ENCODE measurements at places on chromosomes 11 and 22.

- DNase-seq, result no peak
Measured at GRCh38 chr22:48365386-48365785, 1462.3 kb downstream of the BRD1 start.

- no peak for DNase-seq
Measured at GRCh38 chr11:17822401-17822781, 87.8 kb downstream of the KCNC1 start.

DNA sequence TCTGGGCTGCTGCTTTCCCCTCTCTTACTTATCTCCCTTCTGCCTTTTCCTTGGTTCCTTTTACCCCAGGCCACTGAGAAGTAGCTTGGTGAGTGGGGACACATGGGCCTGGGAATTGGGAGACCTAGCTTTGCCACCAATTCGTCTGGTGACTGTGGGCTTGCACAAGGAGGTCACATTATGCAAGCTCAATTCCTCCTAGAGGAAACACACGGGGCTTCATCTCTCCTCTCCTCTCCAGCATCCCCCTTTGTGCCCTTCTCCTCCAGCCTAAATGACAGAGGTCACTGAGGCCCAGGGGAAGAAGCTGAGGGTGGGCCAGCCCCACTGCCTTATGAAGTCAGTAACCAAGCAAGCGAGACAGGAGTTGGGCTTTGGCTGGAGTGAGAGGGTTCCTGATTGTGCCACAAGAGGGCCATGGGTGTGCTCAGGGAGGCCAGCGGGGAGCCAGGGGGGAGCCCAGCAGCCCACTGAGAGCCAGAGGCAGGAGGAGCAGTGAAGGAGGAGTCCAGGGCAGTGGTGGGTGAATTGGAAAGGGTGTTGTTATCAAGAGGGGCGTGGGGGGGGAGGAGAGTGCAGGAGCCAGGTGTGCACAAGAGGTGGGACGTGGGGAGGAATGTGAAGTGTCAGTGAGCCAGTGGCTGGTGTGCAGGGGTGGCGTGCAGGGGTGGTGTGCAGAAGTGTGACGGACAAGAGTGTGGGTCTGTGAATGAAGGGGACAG, 2.0 kb downstream of the CLCF1 start:
- no peak for DNase-seq

DNA sequence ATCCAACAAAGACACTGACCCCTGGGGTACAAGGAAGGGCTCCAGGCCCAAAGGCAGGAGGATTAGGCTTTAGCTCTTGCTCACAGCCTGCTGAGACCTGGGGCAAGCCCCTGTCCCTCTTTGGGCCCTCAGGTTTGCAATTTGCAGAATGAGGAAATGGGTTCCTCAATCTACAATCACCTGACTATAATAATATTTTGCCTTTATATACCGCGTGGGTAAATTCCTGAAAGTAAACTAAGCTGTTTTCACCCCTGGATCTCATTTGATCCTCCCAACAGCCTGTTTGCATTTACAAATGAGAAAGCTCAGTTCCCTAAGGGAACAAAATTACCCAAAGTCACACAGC, 797 bp downstream of the STARD10 start:
- DNase-seq, result no peak

DNA sequence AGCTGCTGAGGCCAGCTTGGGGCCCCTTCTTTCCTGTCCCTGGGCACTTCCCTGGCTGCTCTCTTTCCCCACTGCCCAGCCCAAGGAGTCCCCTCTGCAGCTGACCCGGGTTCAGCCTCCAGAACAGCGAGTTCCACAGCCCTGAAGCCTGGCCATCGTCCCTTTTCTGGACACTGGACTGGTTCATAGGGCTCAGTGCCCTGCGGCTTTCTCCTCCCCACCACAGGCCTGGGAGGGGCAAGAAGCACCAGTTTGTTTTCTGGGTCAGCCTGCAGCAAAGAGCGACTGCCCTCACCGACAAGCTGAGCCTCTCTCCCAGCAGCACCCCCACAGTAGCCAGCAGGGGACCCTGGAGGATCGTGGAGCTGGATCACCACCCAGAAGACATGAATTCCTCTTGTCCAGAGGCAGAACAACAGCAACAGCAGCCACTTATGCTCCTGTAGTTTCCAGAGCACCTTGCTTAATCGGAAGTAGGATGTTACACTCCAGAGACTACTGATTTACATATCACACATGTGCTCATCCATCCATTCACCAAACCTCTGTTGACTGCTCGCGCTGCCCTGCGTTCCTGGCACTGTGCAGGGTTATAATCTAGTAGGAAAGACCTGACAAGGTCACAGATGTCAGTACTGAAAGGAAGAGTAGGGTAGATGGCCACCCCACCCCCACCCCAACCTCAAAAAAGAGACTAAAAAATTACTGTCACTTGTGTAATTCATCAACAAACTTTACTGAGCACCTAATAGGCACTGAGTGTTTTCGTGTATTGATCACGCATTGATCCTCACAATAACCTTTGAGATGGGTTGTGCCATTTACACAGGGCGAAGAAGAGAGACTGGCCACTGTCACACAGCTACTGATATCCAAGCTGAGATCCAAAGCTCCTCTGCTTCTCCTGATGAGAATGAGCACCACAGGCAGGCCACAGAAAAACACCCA, 13.0 kb upstream of the CXCR5 start:
- DNase-seq, result no peak

DNA sequence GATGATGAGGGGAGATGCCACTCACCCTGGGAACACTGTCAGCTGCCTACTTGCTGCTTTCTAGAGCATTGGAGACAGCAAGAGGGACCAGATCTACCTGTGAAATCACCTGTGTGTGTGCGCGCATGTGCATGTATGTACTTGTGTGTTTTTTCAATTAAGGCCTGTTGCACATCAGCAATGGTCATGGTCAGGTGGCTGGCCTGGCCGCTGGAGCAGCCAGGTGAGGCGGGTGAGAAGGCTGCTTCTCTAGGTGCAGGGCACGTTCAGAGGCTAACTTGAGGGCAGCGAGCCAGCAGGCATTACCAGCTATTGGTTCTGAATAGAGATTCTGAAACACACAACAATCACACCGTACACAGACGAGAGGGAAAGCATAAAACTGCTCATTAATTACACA, 65.1 kb downstream of the PARVG start:
- no peak for DNase-seq

GRCh38 chr11:35747668-35748067, 85.1 kb downstream of the TRIM44 start:
- DNase-seq, result no peak

GRCh38 chr22:20514658-20515406, 7.4 kb downstream of the MED15 start:
- no peak for DNase-seq

DNA sequence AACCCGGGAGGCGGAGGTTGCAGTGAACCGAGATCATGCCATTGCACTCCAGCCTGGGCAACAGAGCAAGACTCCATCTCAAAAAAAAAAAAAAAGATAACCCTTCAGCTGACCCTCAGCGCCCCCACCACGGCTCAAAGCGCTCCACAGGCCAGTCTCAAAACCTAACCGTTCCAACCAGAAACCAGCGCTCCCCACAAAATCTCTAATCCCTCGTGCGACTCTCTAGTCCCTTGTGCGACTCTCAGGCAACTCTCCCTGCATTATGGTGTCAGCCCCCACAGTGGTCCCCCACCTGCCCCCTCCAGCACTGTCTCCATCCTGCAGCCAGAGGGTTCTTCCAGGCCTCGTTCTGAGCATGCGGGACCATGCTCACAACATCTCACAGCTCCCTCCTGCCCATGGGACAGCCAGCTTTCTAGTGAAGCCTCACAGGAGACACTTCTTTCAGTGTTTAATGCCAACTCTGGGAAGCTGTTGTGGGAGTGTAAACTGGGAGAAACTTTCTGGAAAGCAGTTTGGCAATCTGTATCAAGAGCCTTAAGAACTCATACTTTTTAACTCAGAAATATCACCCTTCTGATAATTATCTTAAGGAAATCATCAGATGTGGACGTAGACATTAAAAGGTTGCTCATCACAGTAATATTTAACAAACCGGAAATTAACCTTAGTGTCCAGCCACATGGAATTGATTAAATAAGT, 4.2 kb upstream of the RASGRP2 start:
- no peak for DNase-seq

DNA sequence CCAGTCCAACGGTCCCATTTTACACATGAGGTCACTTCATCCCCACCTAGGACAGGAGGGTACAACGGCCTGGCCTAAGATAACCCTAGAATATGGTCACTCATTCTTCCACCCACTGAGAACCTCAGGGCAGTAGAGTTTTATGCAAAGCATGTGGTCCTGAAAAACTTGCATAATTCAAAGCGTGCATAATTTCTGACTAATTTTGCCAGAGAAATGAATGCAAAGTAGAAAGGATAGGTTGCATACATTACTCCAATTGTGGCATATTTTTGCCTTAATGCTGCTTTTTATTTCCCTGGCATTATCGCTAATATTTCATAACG, 32.5 kb upstream of the SLC35C1 start:
- no peak for DNase-seq

DNA sequence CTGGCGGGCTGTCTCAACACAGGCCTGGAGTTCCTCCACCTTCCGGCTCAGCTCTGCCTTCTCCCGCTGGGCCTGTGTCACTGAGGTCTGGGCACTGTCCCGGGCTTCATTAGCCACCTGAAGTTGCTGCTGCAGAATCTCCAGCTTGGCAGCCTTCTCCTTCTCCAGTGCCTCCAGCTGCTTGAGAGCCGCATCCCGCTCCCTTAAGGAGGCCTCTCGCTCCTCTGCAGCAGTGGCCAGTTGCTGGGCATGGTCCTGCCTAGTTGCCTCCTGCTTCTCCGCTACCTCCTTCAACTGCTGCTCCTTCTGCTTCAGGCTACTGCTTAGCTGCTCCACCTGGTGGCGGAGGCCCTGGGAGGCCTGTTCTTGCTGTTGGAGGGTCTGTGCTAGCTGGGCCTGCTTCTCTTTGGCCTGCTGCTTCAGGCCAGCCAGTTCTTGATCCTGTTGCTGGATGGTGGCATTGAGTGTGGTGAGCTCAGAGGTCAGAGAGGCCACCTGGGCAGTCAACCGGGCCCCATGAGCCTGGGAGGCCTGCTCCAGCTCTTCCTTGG, 16.9 kb downstream of the IL18BP start:
- DNase-seq, result no peak

DNA sequence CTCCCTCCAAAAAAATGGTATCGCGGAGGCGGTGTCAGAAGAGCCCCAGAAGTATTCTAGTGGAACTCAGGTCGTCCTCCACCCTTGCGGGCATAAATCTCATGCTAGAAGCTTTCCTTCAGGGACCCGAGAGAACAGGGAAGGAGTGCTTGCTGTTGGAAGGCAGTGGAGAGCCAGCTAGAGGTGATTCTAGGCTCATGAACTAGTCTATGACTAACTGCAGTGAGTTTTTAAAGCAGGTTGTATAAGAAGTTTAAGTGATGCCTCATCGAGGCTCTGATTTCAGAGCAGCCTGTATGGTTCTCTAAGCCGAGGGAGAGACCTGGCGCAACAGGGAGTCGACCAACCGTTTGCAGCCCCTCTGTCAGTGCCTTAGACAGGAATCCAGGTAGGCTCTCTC, 85.7 kb downstream of the TBC1D22A start:
- DNase-seq, result no peak

GRCh38 chr11:69205743-69206612, 50.2 kb downstream of the SMIM38 start:
- no peak for DNase-seq

GRCh38 chr11:33778675-33779074, 4.4 kb upstream of the FBXO3 start:
- no peak for DNase-seq

DNA sequence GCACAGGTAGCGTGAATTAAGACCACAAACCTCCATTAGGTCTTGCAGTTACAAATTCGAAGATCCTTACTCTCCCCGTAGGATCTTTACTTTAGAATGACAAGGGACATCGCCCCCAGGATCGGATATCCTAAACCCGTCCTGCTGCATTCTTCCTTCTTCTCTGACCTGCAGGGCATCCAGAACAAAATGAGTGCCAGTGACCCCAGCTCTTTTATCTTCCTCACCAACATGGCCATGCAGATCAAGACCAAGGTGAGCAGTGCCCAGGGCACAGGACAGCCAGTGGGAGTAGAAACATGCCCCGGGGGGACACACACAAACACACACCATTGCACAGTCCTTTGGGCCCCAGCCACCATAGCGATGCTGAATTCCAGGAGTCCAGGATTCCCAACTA, 42.6 kb upstream of the MPEG1 start:
- DNase-seq, result no peak

- peak; percentile 8 for DNase-seq
Measured at GRCh38 chr11:120013325-120014250, 124.3 kb downstream of the TRIM29 start.

DNA sequence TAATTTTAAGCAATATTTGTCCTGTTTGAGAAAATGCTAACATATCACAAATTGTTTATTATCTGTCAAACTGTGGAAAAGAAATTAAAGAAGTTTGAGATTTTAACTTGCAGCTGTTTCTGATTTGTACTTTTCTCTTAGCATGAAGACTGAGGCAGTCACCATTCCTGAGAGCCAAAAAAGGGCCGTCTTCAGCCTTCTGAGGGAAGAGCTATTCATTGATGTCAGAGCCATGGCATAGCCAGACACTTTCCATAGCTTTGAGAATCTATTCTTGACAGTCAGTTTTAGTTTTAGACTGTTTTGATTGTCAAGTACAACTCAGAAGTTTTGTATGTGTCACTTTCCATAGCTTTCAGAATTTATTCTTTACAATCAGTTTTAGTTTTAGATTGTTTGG, 32.1 kb downstream of the YAP1 start:
- DNase-seq, result no peak

GRCh38 chr11:119153049-119153818, 4.4 kb downstream of the ABCG4 start:
- DNase-seq, result no peak

GRCh38 chr11:115718106-115718505, 213.9 kb upstream of the CADM1 start:
- DNase-seq, result no peak

GRCh38 chr11:105179542-105180278, 40.1 kb upstream of the CARD18 start:
- DNase-seq, result no peak

DNA sequence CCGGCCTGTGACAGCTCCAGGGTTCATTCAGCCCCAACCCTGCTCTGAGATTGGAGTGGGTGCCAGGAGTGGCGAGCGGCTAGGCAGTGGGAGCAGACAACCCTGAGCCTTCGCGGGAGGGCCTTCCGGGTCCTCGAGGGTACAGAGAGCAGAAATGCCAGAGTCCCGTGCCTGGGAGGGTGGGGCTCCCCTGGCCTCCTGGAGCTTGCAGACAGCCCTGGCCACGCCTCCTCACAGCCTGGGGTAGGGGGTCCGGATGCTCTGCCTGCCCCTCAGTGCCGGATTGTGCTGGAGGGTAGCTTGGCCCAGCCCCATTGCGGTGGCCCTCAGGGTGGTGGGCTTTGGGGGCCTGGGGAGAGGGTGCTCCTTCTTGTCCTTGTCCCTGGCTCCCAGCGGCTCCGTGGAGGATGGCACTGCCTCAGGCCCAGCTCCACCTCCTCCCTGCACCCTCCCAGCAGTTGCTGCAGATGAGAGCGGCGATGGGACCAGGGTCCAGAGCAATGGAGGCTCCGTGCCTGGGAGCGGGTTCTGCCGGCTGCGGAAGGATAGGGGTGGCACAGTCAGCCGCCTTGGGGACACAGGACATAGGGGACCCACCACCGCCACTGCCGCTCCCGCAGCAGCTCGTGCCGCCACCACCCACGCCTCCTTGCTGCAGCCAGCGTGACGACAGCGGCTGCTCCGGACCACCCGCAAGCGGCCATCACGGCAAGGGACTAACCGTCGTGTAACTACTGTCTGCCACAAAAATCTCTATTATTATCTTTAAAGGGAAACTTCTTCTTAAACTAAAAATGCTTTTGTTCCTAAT, 34.9 kb upstream of the OR10G7 start:
- no peak for DNase-seq

GRCh38 chr11:44228379-44228778, 81.6 kb downstream of the ALX4 start:
- no peak for DNase-seq

GRCh38 chr11:90646706-90647105, 423.9 kb upstream of the CHORDC1 start:
- no peak for DNase-seq

- no peak for DNase-seq
Measured at GRCh38 chr11:86991341-86991740, 36.1 kb upstream of the FZD4 start.
